ENCODE measurements at places on chromosomes 2 and 18. TPM values are rescaled to one million over a fixed set of nuclear protein-coding genes. Genes with fewer than 3 reads are reported as not detected.

Gene ADAM23
- 36.9 TPM for total RNA-seq

Gene IL36B
- not detected for total RNA-seq

Gene MARCHF4
- not detected for total RNA-seq

Gene COL4A4
- 3.4 TPM for total RNA-seq

Gene RASGRP3
- 61.7 TPM for total RNA-seq

GRCh38 chr2:105809097-105809473 is 64.4 kb downstream of the NCK2 start:
- peaks cover 48% of the 10 kb centered on the region for H3K4me1 ChIP-seq
- H3K27me3 ChIP-seq, result no peaks in the 10 kb centered on the region
- DNase-seq, result no peak
- no peak overlapping the region for H3K4me3 ChIP-seq
- H3K36me3 ChIP-seq, result no peaks in the 10 kb centered on the region

- H3K4me1 ChIP-seq, result no peaks in the 10 kb centered on the region
- H3K4me3 ChIP-seq, result no peak overlapping the region
- H3K36me3 ChIP-seq, result no peaks in the 10 kb centered on the region
Measured at GRCh38 chr18:42106784-42107183, 151.8 kb downstream of the PIK3C3 start.

DNA sequence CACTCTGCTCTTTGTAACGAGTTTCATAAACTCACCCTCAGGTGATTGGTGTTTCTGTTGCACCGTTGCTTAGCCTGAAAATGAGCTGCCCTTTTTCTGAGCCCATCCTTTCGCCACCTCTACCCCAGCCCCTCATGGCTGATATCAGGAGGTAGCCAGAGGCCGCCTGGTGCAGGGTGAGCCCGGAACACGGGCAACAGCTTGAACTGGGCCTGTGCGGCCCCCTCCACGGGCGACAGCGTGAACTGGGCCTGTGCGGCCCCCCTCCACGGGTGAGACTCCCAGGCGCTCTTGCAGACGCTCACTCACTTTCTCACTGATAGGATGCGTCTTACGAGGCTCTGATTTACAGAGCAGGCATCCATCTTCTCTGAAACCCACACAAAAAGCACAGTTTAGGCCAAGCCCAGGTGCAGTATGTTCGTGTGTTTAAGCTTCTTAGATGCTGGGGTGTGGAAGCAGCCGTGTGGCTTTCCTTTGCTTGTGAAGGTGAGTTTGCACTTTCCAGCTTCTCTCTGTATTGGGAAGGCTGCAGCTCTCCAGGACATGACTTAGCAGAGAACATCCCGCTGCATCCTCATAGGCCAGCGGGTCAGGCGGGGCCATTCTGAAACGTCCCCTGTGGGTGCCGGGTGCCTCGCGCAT is 83.5 kb downstream of the NFATC1 start:
- DNase-seq, result no peak
- H3K36me3 ChIP-seq, result no peaks in the 10 kb centered on the region
- no peaks in the 10 kb centered on the region for H3K4me1 ChIP-seq

DNA sequence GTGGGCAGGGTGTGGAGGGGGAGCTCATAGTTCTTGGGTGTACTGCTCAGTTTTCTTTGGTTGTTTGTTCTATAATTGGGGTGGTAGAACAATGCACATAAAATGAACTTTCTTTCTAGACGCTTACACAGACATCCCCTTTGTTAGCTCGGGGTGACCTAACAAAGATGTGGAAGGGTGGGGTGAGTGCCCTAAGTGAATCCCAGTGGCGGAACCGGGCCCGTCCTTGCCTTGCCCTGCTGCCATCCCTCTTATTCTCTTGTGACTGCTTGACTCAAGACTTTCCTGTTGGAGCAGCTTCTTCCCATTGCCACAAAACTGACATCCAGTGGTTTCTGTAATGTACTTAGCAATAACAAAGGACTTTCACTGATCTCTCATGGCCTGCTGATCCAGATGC is 268.1 kb downstream of the PTGR3 start:
- no peak for DNase-seq
- H3K27me3 ChIP-seq, result no peaks in the 10 kb centered on the region
- no peak overlapping the region for H3K27ac ChIP-seq
- H3K36me3 ChIP-seq, result no peaks in the 10 kb centered on the region

- DNase-seq, result no peak
- no peak overlapping the region for H3K4me3 ChIP-seq
- no peaks in the 10 kb centered on the region for H3K27me3 ChIP-seq
- H3K27ac ChIP-seq, result no peak overlapping the region
- H3K4me1 ChIP-seq, result no peaks in the 10 kb centered on the region
Measured at GRCh38 chr2:169963786-169964185, 136.5 kb downstream of the UBR3 start.

DNA sequence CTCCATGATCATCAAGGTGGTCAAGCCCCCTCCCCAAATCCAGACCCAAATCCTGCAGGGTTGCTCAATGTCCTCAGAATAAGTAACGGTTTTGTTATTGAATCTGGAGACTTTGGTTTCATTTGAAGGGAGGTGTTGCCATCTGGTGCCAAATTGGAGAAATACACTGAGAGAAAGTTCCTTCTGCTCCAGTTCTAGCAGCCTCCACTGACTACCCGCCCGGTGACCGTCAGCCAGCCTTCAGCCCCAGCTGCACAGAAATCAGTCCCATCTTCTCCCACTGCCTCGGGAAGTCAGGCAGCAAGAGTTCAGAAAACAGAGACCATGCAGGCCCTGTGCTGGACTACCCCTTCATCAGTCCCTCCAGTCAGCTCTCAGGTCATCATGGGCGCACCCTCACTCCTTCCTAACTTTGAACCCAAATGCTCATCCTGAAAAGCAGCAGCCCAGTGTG is 38.7 kb downstream of the PKDCC start:
- no peaks in the 10 kb centered on the region for H3K27me3 ChIP-seq
- H3K36me3 ChIP-seq, result no peaks in the 10 kb centered on the region
- no peaks in the 10 kb centered on the region for H3K4me1 ChIP-seq
- no peak overlapping the region for H3K27ac ChIP-seq
- no peak for DNase-seq
- H3K4me3 ChIP-seq, result no peak overlapping the region

DNA sequence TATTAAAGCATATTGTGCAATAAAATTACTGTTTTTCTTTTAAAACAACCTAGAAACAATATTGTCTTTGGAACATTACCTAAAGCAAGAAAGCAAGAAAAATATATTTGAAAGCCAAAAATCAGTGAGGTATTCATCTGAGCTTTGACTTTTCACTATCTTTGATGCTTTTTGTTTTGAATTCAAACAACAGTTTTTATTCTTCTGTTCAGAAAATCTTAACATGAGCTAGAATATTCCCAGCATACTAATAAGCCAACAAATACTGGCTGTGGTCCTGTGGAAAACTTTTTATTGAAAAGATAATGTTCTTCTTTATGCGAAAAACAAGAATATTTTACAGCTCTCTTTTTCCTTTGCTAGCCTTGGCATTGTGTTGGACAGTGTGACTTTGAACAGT is 19.8 kb downstream of the FAM171B start:
- H3K27me3 ChIP-seq, result no peaks in the 10 kb centered on the region
- no peaks in the 10 kb centered on the region for H3K36me3 ChIP-seq
- no peak overlapping the region for H3K27ac ChIP-seq
- H3K4me3 ChIP-seq, result no peak overlapping the region

DNA sequence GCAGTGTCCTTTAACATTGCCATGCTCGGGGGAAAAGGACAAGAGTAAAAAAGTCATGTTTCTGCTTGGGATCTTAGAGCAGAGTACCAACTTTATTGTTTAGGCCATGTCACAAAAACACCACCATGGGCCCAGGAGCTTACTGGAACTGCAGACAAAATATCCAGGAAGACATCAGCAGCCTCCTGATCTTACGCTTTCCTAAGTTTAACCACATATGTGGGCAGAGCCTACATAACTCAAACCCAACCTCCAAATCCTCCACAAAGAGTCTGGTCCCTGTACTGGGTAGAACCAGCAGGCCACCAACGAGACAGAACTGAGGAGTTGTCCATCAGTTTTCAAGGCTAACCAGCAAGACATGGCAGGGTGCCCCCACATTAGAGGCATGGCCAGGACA is 10.3 kb downstream of the GALNT14 start:
- no peak for DNase-seq
- H3K4me3 ChIP-seq, result no peak overlapping the region
- H3K27ac ChIP-seq, result no peak overlapping the region
- no peaks in the 10 kb centered on the region for H3K4me1 ChIP-seq
- no peaks in the 10 kb centered on the region for H3K27me3 ChIP-seq
- no peaks in the 10 kb centered on the region for H3K36me3 ChIP-seq

GRCh38 chr2:101294861-101295260 is 13.6 kb downstream of the RNF149 start:
- H3K36me3 ChIP-seq, result no peaks in the 10 kb centered on the region
- H3K27ac ChIP-seq, result no peak overlapping the region

GRCh38 chr2:205959521-205959920 is 126.5 kb downstream of the INO80D start:
- H3K4me1 ChIP-seq, result no peaks in the 10 kb centered on the region
- H3K27ac ChIP-seq, result no peak overlapping the region
- H3K27me3 ChIP-seq, result no peaks in the 10 kb centered on the region
- H3K36me3 ChIP-seq, result no peaks in the 10 kb centered on the region

- H3K36me3 ChIP-seq, result no peaks in the 10 kb centered on the region
- H3K4me3 ChIP-seq, result no peak overlapping the region
- no peak overlapping the region for H3K27ac ChIP-seq
- DNase-seq, result no peak
Measured at GRCh38 chr2:217793566-217794132, 209.1 kb downstream of the TNS1 start.

DNA sequence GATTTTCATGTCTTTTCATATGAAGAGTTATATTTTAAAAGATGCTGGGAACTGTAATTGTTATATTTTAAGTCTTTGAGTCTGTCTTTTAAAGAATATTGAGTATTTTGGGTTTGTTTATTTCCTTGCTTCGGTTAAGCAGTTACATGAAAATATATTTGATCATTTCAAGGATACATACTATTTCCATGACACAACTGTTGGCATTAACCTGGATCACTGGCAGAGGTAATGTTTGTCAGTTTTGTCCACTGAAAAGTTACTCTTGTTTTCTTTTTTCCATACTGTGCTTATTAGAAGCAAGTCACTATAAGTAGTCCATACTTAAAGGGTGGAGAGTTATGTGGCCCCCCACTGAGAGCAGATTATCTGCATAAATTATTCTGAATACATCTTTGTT is 1142.0 kb upstream of the TMEFF2 start:
- DNase-seq, result no peak
- H3K36me3 ChIP-seq, result no peaks in the 10 kb centered on the region
- H3K4me3 ChIP-seq, result no peak overlapping the region
- no peak overlapping the region for H3K27ac ChIP-seq
- no peaks in the 10 kb centered on the region for H3K27me3 ChIP-seq

DNA sequence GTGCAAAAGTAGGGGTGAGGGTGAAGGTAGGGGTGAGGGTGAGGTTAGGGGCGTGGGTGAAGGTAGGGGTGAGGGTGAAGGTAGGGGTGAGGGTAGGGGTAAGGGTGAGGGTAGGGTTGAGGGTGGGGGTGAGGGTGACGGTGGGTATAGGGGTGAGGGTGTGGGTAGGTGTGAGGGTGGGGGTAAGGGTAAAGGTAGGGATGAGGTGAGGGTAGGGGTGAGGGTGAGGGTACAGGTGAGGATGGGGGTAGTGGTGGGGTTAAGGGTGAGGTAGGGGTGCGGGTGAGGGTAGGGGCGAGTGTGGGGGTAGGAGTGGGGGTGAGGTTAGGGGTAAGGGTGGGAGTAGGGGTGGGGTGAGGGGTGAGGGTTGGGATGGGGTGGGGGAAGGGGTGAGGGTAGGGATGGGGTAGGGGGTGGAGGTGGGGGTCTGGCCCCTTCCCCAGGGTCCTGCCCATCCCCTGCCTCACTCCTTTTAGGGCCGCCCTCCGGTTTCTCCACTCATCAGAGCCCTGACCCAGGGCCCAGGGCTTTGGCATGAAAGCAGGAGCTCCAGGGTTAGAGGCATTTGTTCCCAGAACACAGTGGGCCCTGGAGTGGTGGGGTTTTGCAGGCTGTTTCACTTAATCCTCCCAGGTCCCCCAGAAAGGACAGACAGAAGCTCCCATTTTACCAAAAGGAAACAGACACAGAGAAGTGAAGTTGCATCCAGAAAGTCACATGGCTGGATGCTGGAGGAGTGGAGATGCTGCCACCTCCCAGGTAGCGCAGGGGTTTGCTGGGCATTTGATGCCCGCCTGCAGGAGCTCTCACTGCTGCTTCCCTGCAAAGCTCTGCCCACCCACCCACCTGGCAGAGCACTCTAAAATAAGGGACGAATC is 26.9 kb downstream of the SNORC start:
- no peak overlapping the region for H3K27ac ChIP-seq
- no peaks in the 10 kb centered on the region for H3K4me1 ChIP-seq
- no peak for DNase-seq

- no peak for DNase-seq
- no peaks in the 10 kb centered on the region for H3K36me3 ChIP-seq
- no peaks in the 10 kb centered on the region for H3K4me1 ChIP-seq
- H3K27me3 ChIP-seq, result peaks cover 7% of the 10 kb centered on the region
- H3K27ac ChIP-seq, result no peak overlapping the region
Measured at GRCh38 chr18:26656431-26656943, 108.1 kb upstream of the KCTD1 start.

GRCh38 chr2:223019987-223020717 is 31.8 kb upstream of the KCNE4 start:
- H3K27ac ChIP-seq, result no peak overlapping the region
- DNase-seq, result no peak
- H3K4me1 ChIP-seq, result no peaks in the 10 kb centered on the region
- no peak overlapping the region for H3K4me3 ChIP-seq
- no peaks in the 10 kb centered on the region for H3K36me3 ChIP-seq

All from GM12878 (cell line).